GM20000 (cell line): ENCODE measurements at places on chromosomes 13 and 19.
A peak's percentile ranks its signal among the peaks of the same experiment; 100 is the strongest.

- DNase-seq: no peak
These were observed 113.2 kb downstream of the ESD start for GRCh38 chr13:46683676-46684260.

DNA sequence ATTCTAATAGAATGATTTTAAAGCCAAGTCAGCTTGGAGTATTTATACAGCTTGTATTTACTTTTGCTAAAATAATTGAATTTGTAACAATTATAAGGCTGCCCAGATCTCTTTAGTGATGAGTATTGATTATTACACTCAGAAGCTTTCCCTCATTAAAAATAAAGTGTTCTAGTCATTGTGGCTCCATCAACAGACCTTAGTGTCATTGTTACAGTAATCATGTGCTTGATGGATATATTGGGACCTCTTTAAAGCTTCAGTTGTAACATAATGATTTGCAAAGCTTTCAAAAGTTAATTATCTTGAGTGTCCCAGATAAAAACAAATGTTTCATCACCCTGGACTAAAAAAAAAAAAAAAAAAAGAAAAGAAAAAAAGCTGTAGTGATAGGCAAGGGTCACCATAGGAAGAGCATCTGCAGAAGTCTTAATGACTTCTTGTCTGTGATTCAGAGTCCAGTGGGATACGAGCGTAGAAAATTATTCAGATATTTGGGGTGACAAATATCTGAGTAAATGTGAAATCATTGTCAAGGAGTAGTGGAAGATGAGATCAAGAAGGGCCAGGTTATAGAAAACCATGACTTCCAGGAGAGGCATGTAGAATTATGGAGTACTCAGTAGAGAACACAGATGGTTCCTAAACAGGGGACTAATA, 369.6 kb downstream of the DCT start:
- no peak for DNase-seq

- no peak for DNase-seq
These were observed 108.6 kb downstream of the COL4A2 start for GRCh38 chr13:110415669-110416068.

DNA sequence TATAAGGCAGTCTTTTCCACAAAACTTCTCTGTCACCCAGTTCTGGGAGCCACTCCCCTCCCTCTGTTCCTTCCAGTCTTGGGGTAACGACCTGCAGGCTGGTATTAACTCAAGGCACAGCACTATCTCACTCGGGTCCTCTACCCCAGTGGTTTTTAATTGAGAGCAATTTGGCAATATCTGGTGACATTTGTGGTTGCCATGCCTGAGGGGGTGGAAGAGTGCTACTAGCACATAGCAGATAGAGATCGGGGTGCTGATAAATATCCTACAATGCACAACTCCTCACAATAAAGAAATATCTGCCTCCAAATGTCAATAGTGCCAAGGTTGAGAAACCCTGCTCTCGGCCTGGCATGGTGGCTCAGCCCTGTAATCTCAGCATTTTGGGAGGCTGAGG, 117.7 kb upstream of the ABCC4 start:
- no peak for DNase-seq

DNA sequence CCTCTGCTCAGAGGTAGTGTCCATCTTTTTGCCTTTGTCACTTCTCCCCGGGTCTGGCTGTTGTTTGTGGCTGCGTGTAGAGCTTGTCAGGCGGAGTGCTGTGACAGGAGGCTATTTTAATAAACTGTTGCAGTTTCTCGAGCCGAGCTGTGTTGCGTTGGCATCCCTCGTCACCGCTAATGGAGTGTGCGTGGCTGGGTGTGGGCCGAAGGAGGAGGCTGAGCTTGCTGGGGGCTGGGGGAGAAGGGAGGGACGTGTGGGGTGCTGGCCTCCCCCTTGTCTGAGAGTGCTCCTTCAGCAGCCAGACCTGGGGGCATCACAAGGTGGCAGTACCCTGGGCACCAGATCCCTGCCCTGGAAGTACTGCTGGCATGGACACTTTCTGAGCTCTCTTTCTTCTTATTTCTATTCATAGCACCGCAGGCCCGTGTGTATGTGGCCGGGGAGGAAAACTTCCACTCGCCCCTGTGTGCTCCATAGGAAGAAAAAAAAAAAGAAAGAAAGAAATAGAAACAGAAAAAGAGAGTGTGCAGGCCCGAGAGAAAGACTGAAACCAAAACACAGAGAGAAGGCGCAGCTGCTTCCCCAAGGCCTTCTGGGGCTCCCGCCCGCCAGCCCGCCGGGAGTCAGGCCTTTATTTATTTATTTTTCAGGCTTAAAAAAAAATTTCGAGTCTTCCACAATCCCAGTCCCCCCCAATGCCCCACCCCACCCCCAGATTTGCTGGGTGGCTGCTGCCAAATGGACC, 27.0 kb downstream of the NFIX start:
- peak; percentile 76 for DNase-seq

GRCh38 chr19:41431426-41432386, 4.5 kb upstream of the B3GNT8 start:
- DNase-seq: no peak

DNA sequence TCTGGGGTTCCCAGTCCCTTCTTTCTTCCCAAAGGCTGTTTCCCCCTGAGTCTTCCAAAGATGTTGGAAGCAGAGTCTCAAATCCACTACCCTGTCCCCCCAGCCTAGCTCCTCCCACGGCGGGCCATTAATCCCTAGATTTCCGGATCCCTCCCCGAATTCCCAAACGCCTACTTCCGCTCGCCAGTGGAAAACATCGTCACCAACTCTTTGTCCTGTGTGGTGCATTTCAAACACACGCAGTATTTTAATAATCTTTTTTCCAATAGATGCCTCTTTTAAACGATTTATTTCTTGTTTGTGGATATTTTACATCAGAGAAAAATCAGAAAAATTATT, 610 bp downstream of the ZNF791 start:
- DNase-seq: peak; percentile 33

GRCh38 chr19:18289471-18290301, 8.3 kb upstream of the JUND start:
- DNase-seq: no peak

GRCh38 chr13:80359778-80360452, 19.0 kb upstream of the SPRY2 start:
- DNase-seq: no peak

GRCh38 chr13:102902789-102903347, 57.0 kb downstream of the ERCC5 start:
- no peak for DNase-seq

GRCh38 chr13:106423530-106423929, 111.9 kb downstream of the EFNB2 start:
- DNase-seq: no peak

DNA sequence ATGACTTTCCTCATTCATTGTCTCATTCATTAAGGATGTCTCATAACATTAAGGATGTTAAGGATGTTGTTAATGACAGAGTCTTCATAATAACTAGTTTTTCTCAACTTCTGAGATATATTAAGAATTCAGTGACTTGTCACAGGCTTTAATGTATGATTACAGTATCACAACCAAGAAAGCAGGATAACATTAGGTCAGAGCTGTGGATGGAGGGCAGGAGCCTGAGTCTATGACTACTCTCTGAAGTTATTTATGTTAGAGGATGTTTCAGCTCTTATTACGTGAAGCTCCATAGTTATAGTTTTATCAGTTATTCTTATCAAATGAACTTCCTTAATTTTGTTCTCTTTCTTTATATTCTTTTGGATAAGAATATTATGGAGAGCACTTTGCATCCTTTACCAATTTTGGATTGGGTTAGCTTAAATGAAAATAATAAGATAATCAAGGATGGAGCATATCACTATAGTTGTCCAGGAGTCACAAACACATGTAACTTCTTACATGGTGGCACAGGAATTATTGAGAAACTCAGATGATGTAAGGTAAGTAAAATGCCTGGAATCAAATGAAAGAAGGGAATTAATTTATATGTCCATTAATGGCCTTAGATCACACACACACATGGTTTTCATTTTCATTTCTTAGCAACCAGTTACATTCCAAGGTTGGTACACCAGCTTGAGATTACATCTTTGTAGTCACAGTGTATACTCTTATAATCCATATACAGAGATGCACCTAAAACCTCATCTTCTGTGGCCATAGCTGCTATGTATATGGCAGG, 57.0 kb downstream of the SLC10A2 start:
- DNase-seq: no peak

DNA sequence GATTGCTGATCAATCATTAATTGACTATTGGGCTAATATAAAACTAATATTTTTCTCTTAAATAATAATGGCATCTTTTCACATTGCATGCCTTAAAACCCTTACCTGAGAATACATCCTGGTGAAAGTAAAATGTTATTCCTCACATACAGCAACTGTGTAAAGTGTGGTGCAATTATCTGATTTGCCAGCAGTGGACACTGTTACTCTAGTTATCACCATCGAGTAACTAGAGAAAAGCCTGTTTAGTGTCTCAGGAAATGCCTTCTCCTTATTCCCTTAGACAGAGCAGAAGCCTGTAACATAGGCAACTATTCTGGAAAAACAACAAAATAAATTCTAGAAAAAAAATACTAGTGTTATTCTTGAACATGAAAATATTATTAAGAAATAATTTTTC, 459.8 kb downstream of the FGF14 start:
- no peak for DNase-seq

- no peak for DNase-seq
These were observed 65.0 kb upstream of the TRPC4 start for GRCh38 chr13:37934339-37935191.

DNA sequence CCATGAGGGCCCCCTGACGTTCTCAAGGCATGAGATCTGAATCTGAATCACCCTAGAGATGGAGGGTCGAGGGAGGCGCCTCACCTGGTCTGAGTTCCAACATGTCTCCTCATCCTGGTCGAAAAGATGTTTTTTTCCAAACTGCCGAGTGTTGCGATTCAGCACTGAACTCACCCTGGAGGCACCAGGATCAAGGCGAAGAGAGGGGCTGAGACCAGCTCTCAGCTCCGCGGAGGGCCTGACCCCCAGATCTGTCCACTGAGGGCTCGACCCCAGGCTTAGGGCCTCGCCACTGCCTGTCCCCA, 555 bp downstream of the NR2C2AP start:
- no peak for DNase-seq

DNA sequence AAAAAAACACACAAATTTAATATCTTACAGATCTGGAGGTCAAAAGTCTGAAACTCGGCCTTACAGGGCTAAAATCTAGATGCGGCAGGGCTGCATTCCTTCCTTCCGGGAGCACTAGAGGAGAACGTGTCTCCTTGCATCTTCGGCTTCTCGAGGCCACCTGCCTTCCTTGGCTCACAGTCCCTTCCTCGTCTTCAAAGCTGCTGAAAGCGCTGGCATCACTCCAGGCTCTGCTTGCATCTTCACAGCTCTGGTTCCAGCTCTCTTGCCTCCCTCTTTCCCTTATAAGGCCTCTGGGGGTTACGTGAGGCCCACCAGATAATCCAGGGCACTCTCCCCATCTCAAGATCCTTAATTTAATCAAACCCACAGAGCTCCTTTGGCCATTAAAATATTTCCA, 10.5 kb downstream of the XRCC1 start:
- no peak for DNase-seq

DNA sequence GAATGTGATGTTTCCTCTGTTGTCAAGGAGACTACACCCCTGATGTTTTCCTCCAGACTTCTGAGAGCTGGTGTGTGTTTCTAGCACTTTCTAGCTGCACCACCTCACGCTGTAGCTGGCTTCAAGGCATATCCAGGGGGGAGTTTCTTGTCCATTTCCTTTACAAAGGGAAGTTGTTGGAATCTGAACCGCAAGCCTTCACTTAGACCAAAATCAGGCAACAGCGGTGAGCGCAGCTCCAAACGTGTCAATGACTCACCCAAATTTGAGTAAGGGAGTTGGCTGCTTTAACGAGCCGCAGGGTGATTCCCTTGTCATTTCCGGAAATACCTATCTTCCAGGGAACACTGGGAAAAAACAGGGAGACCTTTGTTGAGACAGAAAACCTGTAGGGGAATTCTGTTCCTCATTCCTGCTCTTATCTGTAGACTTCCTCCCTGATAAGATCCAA, 2.5 kb downstream of the LDLR start:
- no peak for DNase-seq

DNA sequence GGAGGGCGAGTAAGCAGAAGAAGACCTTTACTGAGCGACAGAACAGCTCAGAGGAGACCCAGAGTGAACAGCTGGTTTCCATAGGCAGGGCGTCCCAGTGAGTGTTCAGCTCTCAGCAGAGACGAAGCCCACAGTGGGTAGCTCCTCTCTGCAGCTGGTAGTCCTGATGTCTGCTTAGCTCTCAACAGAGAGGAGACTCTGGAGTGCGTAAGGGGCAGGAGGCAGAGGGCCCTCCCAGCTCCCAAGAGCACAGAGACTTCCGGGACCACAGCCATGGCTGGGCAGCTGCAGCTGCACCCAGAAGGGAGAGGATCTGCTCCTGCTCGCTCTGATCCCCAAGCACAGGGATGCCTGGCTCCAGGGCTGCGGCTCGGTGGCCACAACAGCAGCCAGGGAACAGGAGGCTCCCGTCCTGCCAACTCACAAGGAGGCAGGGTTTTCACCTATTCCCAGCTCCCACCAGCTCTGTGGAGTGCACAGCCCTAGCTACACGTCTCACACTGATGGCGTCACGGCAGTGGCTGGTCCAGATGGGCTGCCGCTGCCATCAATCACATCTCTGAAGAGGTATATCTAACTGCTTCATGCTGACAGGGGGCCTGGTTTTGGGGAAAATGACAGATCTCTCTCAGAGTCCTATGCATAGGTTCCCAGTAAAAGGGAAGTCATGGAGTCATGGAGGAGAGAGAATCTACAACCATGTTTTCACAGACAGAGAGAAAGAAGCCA, 2660.1 kb upstream of the PCDH20 start:
- no peak for DNase-seq

DNA sequence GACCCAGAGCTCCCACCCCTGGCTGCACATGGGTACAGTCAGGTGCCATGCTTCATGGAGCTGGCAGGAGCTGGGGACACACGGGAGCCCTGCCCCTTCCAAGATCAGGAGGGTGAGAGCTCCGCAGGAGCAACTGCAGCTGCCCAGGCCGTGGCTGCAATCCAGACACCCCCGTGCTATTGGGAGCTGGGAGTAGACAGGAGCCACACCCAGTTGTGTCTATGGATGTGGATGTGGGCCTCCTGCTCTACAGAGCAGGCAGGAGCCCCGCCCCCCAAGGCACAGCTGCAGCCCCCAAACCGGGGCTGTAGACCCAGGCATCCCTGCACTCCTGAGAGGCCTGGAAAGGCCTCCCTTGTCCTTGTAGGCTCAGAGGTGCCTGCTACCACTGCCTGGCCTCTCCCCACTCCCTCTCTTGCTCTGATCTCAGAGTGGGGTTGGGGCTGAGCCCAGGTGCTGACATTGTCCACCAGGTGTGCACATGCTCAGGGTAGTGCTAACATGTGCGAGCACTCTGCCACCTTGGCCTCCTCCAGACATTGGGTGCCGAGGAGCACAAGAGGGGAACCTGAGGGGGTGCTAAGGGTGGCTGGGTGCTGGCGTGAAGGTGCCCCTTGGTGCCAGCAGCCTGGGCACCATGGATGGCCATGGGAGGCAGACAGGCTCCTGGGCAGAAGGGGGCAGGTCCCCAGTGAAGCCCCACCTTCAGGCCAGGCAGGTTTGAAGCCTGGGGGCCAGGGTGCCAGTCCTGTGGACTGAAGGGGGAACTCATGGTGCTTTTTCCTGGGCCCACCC, 8.0 kb upstream of the BAX start:
- no peak for DNase-seq

GRCh38 chr13:39870197-39870747, 214.8 kb downstream of the COG6 start:
- DNase-seq: no peak
